ENCODE measurements at places on chromosomes 7 and 10. TPM values are rescaled to one million over a fixed set of nuclear protein-coding genes. Genes with fewer than 3 reads are reported as not detected.

Gene TFPI2
- 2.6 TPM for total RNA-seq

Gene BTBD16
- not detected for total RNA-seq

Gene CYP26A1
- 3.4 TPM for total RNA-seq

Gene PTPN20
- total RNA-seq, result not detected

Gene RHEB
- total RNA-seq, result 78.8 TPM

GRCh38 chr7:23475576-23475839 is 5.2 kb upstream of the IGF2BP3 start:
- DNase-seq, result no peak

DNA sequence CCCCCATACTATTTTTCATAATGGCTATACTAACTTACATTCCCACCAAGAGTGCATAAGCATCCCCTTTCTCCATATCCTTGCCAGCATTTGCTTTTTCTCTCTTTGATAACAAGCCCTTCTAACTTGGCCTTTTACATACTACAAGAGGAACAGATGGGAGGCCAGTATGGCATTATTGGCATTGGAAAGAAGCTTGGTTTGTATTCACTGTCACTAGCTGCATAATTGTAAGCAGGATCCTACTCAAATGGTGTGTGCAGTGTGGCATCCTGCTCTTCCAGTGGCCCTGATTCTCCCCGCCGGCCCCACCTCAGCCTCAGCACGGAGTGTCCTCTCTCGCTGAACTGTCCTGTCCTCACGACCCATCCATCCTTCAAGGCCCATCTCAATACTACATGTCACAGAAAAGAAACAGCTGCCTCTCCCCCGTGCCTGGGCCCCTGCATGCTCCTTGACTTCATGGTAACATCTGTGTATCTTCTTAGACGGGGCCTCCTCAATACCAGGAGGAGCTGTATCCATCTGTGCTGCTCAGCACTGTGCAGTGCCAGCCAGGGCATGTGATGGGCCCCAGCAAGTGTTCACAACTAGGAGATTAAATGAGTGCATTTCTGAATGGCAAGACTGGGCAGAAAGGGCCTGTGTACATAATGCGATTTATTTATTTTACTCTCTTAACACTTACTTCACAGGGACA is 205.2 kb downstream of the COBL start:
- no peak for DNase-seq

GRCh38 chr10:86073199-86073977 is 293.2 kb downstream of the GRID1 start:
- DNase-seq, result no peak

GRCh38 chr10:48455392-48456151 is 149.1 kb downstream of the MAPK8 start:
- no peak for DNase-seq

All from progenitor cell of endocrine pancreas (in vitro differentiated cells).